ENCODE measurements at places on chromosomes 13 and 19. TPM values are rescaled to one million over a fixed set of nuclear protein-coding genes. Genes with fewer than 3 reads are reported as not detected.

GRCh38 chr13:97574926-97575325 lies 141.0 kb downstream of the RAP2A start:
- no peak for DNase-seq

CTXN1 gene
- 1.4 TPM for total RNA-seq

DNA sequence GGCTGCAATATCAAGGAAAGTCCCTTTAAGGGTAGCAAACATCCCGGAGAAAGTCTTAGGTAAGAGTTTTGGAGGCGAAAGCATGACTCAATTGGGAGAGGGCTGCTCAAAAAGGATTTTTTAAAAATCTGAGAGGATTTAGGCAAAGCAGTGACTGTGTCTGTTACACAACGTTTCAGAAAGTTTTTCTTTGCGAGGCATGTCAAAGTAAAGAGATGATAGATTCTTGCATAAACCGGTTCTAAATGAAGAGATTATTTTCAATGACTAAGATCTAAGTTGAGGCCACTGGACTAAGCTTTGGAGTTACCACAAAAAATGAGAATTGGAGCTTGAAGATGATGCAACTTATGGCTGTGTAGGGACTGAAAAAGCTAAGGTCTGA lies 43.7 kb upstream of the ENOX1 start:
- no peak for DNase-seq

ZIC2 gene
- not detected for total RNA-seq

GRCh38 chr13:21310220-21310619 lies 133.8 kb downstream of the MRPL57 start:
- DNase-seq: no peak

DNA sequence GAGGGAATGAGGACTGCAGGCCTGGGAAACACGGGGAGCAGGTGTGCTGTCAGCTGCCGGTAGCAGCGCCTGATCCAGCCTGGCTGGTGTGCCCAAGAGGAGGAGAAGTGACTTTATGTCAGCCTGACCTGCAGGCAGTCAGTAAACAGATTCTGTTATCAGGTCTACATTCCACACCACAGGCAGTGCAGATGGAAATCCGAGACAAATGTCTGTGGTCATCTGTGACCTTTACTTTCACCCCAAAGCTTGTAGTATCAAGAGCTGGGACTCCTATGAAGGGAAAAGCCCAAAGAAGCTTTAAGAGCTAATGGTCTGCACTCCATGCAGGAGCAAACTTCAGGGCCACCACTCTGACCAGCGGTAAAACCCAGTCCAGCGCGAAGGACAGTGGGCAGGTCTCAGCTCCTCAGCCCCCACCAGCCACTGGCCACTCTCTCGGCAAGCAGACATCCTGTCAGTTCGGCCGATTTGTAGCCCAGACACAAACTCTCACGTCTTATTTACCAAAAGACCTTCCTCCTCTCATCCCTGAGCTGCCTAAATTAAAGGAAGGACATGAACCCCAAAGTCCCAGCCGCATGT lies 7.7 kb downstream of the EPS15L1 start:
- no peak for DNase-seq

DENND1C gene
- 50.9 TPM for total RNA-seq

- no peak for DNase-seq
Measured at GRCh38 chr13:33388286-33388998, 102.9 kb upstream of the STARD13 start.

DNA sequence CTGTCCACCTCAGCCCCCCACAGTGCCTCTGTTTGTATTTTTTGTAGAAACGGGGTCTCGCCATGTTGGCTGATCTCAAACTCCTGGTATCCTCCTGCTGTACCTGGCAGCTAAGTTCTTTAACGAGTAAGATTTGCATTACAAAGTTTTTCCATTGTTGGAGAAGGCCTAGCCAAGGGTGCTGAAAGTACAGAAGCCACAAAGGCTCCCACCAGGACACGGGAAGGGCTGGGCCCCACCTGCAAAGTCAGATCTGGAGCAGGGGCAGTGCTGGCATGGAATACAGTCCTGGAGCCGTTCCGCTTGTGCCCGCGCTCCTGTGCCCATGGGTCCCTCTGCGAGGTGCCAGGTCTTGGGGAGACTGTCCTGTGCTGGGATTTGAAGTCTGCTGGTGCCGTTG lies 12.1 kb downstream of the FZR1 start:
- no peak for DNase-seq

CPAMD8 gene
- total RNA-seq: not detected

- no peak for DNase-seq
Measured at GRCh38 chr13:52454459-52454819, 839 bp upstream of the CKAP2 start.

GRCh38 chr19:51508059-51508733 lies 6.6 kb upstream of the SIGLEC12 start:
- DNase-seq: no peak

- peak; percentile 33 for DNase-seq
Measured at GRCh38 chr19:3284759-3285646, 60.5 kb downstream of the CELF5 start.

TBC1D4 gene
- total RNA-seq: 30.0 TPM

KLK8 gene
- not detected for total RNA-seq

- DNase-seq: no peak
Measured at GRCh38 chr13:72545030-72545719, 182.3 kb downstream of the MZT1 start.

BICRA gene
- total RNA-seq: 11.8 TPM

DNA sequence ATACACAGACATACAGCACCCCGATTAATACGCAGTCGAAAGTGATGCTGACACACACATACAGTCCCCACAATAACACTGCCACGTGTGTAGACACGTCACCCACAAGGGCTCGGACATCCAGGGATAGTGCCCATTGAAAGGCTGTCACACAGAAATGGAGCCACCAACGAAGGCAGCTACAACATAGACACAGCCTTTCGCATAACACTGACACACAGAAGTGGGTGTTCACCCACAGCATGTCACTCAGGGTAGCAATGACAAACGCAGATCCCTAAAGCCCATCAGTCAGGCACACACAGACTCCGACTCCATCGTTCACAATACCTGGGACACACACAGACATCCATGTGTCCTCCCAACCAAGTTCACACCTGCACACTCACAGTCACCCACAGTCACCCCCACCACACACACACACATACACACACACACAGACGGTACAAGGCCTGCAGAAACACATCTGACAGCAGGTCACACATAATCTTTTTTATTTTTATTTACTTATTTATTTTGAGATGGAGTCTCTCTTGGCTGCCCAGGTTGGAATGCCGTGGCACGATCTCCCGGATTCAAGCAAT lies 10.4 kb upstream of the NANOS3 start:
- no peak for DNase-seq

- DNase-seq: no peak
Measured at GRCh38 chr13:105019073-105019472, 1516.4 kb downstream of the EFNB2 start.

GRCh38 chr19:17780781-17781180 lies 14.2 kb upstream of the B3GNT3 start:
- DNase-seq: no peak

GRCh38 chr19:34428549-34429285 lies 536 bp downstream of the UBA2 start:
- DNase-seq: no peak

KCTD4 gene
- total RNA-seq: not detected

ZNF541 gene
- total RNA-seq: 0.11 TPM
